Activated naive CD8-positive, alpha-beta T cell treated with anti-CD3 and anti-CD28 coated beads, Interleukin-2, amount 10 ng/mL, durations not matched to agents 7 days and 5 days (primary cell): ENCODE measurements at places on chromosomes 11 and 22. TPM values are rescaled to one million over a fixed set of nuclear protein-coding genes. Genes with fewer than 3 reads are reported as not detected.

DNA sequence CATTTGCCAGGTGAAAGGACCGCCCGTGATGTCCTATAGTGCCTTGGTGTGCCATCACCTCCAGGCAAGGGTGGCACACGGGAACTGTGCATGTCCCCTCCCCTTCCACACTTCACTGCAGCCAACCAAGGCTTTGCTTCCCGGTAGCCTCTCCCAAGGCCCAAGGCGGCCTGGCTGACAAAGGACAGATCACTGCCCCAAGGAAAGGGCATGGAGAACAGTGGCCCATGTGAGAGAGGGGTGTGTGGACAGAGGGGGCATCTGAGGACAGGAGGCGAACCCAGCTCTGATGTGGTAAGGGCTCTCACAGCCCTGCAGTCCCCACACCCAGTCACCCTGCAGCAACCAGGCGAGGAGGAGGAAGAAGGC lies 50.4 kb downstream of the RPUSD4 start:
- peaks cover 13% of the 10 kb centered on the region for H3K27me3 ChIP-seq
- H3K36me3 ChIP-seq, result no peaks in the 10 kb centered on the region
- H3K27ac ChIP-seq, result no peak overlapping the region
- peaks cover 10% of the 10 kb centered on the region for H3K4me1 ChIP-seq
- H3K4me3 ChIP-seq, result no peak overlapping the region

Gene RBM4
- 152 TPM for total RNA-seq

Gene SCUBE1
- total RNA-seq, result 0.03 TPM

GRCh38 chr22:45098056-45098455 lies 65.7 kb upstream of the NUP50 start:
- H3K4me3 ChIP-seq, result no peak overlapping the region
- no peak for DNase-seq
- H3K27ac ChIP-seq, result no peak overlapping the region
- H3K4me1 ChIP-seq, result no peaks in the 10 kb centered on the region
- no peaks in the 10 kb centered on the region for H3K36me3 ChIP-seq

Gene ANO5
- 0.09 TPM for total RNA-seq
